Foreskin fibroblast (primary cell): ENCODE measurements at places on chromosomes 4 and X.

DNA sequence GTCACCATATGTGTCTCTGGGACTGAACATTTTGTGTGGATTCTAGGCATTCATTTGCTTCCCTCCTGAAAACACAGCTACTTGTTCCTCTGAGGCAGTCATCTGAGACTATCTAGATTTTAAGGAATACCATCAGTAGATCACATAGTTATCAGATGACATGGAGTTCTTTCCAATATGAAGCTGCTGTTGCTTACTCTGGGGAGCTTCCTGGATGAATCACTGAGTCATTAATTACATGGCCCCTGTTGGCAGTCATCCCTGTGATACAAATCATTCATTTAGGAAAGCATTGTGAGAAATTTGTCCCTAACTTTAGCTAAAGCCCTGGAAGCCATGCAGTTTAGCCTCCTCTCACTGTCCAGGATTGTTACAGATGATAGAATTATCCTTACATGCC is 98.2 kb upstream of the ARSJ start:
- peak; percentile 91 for DNase-seq

DNA sequence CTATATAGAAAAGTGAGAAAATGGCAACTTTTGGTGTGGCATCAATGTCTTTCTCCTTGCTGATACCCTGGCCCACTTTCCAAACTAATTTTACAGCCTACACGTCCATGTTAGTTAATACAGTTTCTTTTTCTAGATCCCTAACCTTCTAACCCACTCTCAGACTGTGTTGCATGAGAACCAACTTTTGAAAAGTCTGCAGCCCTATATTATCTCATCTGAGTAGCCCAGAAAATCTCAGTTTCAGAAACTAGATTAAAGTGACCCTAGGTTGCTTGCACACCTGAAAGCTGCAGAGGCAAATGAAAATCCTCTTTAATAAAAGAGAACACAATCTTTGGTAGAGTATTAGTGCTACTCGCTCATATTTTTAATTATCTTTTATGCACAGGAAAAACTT is 371.6 kb upstream of the EMCN start:
- no peak for DNase-seq

DNA sequence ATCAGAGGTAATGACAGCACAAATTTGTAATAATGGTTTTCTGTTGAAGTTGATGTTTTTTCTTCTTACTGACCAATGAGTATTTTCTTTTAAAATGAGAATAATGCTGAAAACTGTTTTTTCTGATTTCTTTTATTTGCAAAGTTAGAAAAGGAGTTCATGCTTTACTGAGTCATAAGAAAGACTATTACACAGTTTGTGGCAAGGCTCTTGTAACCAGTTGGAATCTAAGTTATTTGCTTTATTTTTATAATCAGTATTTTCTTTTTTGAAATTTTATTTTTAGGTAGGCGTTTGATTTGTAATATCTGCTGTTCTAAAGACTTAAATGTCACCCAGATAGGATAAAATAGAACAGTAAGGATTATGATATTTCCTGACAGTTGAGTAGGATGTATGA is 25.5 kb downstream of the ANAPC4 start:
- peak; percentile 35 for DNase-seq

DNA sequence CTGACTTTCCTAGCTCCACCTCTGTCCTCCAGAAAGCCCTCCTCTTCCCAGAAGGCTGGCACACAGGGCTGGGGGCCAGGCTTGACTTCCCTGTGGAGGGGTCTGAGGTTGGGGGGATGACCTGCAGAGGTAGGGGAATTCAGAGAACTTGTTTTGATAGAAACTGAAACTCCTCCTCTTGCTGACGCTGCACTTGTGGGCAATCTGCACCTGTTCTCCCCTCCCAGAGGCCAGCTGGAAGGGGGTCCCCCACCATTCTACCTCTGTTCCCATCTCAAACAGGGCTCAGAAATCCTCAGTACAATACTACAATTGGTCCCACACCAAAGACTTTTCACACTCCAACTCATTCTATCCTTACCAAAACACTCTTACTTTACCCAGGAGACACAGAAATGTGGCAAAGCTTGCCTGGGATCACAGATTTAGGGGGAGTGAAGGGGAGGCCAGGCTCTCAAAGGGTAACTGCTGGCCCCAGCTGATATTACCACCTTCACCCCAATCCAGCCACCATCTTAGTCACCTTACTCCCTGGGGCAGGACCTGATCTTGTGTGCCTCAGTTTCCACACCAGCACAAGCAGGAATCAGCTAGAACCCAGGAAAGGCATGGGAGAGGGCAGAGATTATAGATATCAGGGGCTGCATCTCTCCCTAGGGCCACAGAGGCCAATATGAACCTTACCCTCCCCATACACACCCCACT is 18.5 kb downstream of the OTUD5 start:
- DNase-seq = no peak

GRCh38 chrX:19964017-19964710 is 26.7 kb downstream of the BCLAF3 start:
- DNase-seq = no peak
